Activated T-helper 1 cell treated with anti-CD3 and anti-CD28 coated beads, Interleukin-2, amount 50 U/mL, for 16 hours (primary cell): ENCODE measurements at places on chromosomes 7 and 10.
A peak's percentile ranks its signal among the peaks of the same experiment; 100 is the strongest.

DNA sequence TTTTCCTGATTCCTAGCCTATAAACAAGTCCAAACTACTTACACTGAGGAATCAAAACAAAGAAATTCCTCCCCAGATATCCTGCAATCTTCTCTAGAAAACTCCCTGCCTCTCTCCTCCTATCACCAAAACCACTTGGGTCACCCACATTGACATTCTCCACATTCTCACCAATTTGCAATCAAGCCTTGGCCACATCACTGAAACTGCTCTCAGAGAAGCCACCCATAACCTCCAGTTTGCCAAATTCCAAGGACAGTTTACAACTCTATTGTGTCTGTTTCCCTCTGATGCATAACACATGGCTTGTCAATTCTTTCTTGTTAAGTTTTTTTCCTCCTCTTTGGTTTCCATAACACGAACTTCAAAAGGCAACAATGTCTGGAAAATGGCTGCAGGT lies 233.5 kb downstream of the XPNPEP1 start:
- no peak for DNase-seq

DNA sequence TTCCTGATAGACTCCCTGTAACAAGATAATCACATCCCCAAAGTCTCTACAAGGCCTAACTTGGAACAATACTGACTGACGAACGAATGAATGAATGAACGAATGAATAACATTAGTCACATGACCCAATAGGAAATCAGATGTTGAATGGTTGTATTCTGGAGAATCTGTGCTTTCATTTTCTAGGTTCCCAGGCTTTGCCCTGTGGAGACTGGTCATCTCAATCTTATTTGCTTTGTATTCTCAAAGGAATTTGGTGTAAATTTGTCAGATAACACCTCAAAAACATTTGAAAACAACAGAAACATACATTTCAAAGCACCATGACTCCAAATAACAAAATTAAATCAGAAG lies 69.6 kb upstream of the COL1A2 start:
- no peak for DNase-seq

DNA sequence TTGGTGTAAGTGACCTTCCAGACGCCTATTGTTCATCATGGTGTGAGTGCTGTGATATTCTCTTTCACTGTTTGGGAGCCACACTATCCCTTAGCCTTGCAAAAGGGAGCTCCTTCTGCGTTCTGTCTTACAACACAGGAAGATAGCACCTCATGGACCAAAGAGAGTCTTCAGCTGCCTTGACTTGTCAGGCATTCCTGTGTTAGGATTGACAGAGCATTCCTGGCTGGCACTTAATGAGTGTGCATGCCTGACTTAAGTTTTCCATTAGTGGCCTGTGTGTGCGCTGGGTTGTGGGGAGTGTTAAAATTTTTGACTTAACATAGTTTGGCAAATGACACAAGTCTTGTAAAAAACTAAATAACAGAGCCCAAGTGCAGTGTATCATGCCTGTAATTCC lies 21.9 kb upstream of the MSRB2 start:
- DNase-seq: no peak

DNA sequence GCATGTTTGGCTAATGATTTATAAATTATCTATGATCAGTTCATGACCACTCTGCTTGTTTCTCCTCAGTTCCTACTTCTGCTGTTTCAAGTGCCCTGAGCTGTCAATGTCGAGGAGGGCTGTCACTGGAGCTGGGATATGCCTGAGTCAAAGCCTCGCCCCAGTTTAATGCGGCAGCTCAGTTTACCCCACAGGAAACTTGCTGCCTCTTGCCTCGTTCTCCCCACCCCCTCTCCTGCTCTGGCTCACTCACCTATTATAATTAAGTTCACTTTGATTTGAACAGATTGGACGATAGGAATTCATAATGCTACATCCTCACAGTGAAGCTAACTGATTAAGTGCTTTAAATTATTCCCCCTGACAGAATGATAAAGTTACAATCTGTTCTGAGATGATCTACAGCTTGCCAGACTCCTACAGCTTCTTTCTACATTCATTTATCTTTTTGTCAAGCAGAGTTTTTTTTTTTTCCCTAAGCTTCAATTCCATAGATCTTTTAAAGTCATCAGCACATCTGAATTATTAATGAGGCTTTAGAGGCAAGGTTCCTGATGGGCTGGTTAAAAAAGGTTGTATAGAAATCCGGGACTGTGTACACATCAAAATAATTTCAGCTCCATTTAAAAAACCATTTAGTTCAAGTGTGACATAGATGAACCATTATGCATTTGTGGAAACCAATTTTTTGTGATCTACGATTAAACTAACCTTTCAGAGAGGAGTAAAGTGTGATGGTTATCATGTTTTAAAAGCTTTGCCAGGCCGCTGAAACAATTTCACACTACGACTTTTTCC lies 758.3 kb downstream of the KCNMA1 start:
- no peak for DNase-seq

DNA sequence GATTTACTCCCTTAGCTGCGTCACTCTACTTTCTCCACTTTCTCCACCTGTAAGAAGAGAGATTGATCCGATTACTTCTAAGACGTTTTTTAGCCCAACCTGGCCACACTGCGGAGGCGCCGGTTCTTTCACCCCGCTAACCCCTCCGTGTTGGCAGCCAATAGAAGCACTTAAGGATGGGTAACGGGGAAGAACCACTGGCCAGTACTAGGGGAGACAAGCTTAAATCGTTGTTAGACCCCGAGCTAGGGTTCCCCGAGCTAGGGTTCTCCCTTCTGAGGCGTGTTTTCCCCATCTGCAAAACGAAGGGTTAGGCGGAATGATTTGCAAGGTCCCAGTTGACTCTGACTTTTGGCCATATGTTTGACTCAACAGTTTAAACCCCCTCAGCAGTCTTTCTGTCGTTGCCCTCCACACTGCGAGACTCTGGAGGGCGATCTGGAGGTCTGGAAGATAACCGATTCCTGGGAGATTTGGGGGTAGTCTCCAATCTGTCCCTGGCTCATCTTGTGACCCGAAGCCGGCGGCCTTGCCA lies 644 bp downstream of the UMAD1 start:
- DNase-seq: no peak

- DNase-seq: no peak
Measured at GRCh38 chr7:129789652-129790051, 163.1 kb downstream of the UBE2H start.

GRCh38 chr10:92901819-92902251 lies 53.5 kb downstream of the EXOC6 start:
- DNase-seq: no peak

DNA sequence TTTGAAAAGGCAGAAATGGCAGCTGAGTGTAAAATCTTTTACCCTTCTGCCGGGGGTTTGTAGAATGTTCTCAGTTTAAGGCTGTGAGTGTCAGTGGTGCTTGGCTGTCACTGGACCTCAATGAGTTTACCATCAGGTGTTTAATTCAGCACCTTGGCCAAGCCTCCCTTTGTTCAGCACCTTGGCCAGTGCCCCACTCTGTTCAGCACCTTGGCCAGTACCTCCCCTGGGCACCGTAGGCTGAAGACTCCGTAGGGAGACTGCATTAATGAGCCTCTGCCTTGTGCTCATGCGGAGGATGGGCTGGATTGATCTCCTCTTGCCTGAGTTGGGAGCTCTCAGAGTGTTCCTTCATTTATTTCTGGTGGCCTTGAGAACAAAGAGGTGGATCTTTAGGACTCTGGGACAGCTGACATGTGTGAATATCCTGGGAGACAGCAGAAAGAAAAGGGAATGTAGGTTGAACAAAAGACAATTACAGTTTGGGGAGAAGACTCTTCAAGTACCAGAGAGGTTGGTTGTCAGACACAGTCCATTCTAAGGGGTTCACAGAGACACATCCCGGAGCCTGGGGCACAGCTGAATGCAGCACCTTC lies 1.6 kb downstream of the FAM24A start:
- DNase-seq: peak; percentile 15

GRCh38 chr10:62231371-62231770 lies 37.3 kb downstream of the RTKN2 start:
- DNase-seq: no peak

DNA sequence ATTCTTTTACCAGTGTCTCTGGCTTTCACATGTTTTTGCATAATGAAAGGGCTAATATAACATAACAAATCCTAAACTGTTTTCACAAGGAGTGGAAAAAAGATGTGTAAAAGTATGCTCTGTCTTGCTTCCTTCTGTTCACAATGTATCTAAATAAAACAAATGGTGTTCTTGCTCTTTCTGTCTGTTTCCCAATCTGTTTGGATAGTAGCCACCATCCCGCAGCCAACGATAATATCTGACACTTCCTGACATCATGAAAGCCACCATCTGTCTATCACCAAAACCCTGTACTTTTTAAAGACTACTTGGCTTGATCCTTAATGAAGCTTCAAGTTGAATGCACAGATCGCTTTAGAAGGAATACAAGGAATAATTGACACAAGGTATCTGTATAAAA lies 246.2 kb downstream of the ETV1 start:
- no peak for DNase-seq

DNA sequence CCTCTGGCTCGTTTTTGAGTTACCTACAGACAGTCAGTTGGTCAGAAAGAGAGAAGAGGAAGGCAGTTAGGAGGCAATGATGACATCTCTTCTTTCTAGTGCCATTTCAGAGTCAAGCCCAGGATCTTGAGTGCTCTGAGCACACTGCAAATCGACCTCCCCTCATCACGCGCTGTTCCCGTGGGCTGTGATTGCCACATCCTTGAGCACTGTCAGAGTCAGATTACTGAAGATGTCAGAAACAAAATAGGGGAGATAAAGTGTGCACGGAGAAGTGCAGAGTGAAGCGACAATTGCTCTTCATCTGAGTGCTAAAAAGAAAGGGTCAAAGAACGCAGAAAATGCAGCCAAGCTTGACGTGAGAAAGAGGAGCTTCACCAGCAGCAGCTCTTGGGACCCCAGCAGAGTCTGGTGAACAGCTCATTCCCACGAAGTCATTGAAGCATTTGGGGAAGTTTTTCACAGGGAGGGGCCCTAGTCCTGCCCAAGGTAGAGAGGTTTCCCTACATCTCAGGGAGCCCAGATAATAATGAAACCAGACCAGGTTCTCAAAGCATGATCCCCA lies 661.7 kb upstream of the AUTS2 start:
- no peak for DNase-seq

- no peak for DNase-seq
Measured at GRCh38 chr7:29254591-29254990, 60.0 kb downstream of the CHN2 start.

- no peak for DNase-seq
Measured at GRCh38 chr7:141979568-141979967, 6.0 kb upstream of the TAS2R38 start.

- no peak for DNase-seq
Measured at GRCh38 chr10:42519761-42520460, 118.5 kb downstream of the ZNF33B start.

GRCh38 chr7:71221549-71221948 lies 89.6 kb downstream of the GALNT17 start:
- DNase-seq: no peak

- no peak for DNase-seq
Measured at GRCh38 chr7:99579956-99580777, 17.9 kb upstream of the TMEM225B start.

DNA sequence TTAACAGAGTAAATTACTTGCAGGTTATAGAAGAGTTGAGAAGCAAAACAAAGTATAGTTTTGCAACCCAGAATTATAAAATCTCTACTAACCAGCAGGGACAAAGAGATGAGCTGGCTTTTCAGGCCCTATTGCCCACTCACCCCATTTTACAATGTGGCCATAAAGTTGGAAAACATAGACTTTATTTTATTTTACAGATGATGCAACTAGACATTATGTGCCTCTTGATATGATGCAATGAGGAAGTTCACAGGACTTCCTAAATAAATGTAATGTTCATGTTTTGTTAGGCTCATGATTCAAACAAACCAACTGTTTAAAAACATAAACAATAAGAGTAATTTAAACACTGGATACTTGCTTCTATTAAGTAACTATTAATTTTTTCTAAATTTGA lies 141.1 kb upstream of the WNT16 start:
- DNase-seq: no peak

DNA sequence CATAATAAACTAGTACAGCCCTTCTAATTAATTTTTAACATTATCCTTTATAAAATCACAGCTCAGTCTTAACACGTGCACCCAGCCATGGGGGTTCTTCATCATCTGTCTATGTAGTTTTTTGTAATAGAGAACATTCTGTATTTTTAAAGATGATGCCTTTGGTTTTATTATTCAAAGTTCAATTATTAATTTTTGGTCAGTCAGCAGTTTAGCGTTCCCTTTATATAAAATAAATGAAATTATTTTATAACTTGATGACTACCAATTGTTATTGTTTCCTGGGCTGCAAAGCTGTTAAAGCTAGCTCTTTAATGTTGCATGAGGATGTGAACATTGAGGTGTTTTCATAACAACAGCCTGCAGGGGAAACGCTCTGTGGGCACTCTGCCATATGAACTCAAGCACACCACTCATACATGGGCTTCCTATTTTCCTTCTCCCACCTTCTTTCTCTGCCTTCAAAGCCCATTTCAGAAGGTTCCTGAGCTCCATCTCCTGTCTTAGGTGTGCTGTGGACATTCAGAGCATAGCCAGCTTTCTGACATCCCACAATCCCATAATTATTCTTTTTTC lies 172.0 kb upstream of the YAE1 start:
- no peak for DNase-seq

GRCh38 chr10:71693377-71693776 lies 26.2 kb downstream of the C10orf105 start:
- no peak for DNase-seq

- DNase-seq: no peak
Measured at GRCh38 chr10:37754538-37755323, 102.7 kb downstream of the ZNF248 start.

DNA sequence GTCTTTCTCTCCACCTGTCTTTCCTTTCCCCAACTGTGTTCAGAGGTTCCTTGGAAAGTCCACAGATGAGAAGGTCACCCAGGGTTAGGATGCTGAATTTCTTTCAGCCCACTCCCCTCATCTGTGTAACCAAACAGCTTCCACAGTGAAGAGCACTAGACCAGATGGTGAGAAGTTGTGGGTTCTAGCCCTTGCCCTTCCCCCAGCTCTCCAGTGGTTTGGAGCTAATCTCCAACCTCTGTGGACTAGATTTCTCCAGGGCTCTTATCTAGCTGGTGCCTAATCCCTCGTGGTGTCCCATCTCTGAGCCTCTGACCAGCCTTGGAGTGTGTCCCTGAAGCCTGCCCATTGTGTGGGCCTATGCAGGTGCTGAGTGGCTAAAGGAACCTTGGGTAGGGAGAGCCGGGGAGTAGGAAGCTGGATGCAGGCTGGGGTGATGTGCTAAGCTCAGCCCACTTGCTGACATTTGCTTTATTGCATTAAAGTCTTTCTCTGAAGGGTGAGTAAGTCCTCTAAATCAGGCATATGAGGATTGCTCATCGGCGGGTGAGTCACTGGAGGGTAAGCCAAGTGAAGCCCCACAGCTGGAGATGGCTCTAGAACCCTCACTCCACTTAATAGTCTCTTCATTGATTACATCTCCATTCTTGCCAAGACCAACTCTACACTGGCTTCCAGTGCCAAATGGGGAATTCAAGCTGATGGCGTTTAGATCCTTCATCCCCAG lies 14.9 kb downstream of the DUSP5 start:
- no peak for DNase-seq
